ENCODE measurements at places on chromosomes 5 and 9. TPM values are rescaled to one million over a fixed set of nuclear protein-coding genes. Genes with fewer than 3 reads are reported as not detected.

The APBA1 gene
- total RNA-seq: 24.6 TPM

The FOXD4L3 gene
- total RNA-seq: not detected

The ADAMTS16 gene
- total RNA-seq: 4.9 TPM

The TAS2R1 gene
- not detected for total RNA-seq

The ZFP2 gene
- 7.1 TPM for total RNA-seq

The PAPPA gene
- 7.4 TPM for total RNA-seq

The GADD45G gene
- 130 TPM for total RNA-seq

The RORB gene
- 265 TPM for total RNA-seq

The GNAQ gene
- total RNA-seq: 53.3 TPM

The ADAMTS2 gene
- total RNA-seq: 68.9 TPM

The EQTN gene
- total RNA-seq: 1.2 TPM

The ZNF366 gene
- total RNA-seq: 2.5 TPM

The SLC45A2 gene
- 6.4 TPM for total RNA-seq

Data from camera-type eye (tissue), 1 donor.